ENCODE measurements at places on chromosomes 12 and 14.

- DNase-seq = no peak
These were observed 4.4 kb upstream of the CTDSP2 start for GRCh38 chr12:57850854-57851430.

DNA sequence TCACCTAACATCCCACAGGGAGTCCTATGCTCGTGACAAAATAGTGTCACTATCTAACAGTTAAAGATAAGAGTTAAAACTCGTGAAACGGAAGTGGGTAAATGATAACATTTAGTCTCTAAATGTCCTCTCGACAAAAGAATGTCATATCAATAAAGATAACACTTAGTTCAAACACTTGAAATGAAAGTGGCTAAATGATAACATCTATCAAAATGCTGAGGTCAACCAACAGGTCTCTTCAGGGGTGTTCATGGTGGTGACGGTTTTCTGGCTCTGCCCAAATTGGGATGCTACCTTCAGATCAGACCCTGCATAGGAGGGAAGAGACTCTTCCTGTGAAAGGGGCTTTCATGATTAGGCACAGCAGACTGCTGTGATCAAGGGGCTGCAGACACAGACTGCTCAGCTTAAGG, 22.1 kb downstream of the IL26 start:
- no peak for DNase-seq

GRCh38 chr14:73457041-73457923, 1.1 kb downstream of the NUMB start:
- DNase-seq = peak; percentile 74

GRCh38 chr12:114090211-114090610, 124.1 kb upstream of the RBM19 start:
- no peak for DNase-seq

GRCh38 chr14:104930526-104931303, 6.0 kb downstream of the PLD4 start:
- no peak for DNase-seq

DNA sequence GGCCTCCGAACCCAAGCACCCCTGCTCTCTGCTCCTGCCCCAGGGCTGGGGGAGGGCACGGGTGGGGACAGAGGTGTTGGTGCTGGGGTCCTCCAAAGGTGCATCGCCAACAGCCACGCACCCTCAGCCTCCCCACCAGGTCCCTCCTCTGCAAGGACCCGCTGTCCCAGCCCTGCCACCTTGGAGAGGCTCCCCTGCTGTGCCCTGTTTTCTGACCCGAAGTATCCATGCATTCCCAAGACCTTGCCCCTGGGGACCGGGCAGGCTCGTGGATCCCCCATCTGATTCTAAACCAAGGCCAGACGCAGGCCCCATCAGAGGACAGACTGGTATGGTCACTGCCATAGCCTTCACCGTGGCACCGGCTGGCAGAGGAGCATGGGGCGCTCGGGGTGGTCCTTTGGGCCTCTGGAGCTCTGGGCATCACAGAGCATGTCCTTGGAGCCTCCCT, 22.7 kb upstream of the BEGAIN start:
- no peak for DNase-seq

GRCh38 chr14:106315436-106315835, 789.1 kb downstream of the TMEM121 start:
- DNase-seq = no peak

DNA sequence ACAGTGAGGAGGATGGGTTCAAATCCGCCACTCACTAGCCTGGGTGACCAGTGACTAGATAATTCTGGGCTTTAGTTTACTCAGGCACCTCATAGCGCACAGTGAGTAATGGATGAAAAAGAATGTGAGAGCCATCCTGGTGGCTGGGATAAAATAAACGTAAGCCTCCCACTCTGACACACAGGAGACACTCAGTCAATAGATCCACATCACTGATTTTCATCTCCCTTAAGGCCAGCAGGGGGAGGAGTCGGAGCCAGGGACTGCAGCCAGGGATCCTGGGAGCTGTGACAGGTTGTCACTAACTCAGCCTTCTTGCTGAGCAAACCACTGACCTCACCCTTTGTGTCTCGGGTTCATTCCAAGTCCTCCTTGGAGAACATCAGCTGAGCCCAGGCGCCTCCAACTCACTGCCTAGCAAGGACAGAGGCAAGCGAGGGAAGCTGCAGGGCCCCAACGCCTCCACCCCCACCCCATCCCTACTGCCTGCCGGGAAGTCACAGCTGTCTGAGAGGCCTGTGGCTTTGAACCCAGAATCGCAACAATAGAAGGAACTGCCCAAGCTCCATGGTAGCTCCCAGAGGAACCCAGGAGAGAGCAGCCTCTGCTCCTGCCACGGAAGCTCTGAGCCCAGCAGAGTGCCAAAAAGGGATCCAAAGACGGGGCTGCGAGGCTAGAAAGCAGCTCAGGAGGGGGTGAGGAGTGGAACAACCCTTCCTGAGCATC, 30.7 kb downstream of the PXN start:
- peak; percentile 71 for DNase-seq

DNA sequence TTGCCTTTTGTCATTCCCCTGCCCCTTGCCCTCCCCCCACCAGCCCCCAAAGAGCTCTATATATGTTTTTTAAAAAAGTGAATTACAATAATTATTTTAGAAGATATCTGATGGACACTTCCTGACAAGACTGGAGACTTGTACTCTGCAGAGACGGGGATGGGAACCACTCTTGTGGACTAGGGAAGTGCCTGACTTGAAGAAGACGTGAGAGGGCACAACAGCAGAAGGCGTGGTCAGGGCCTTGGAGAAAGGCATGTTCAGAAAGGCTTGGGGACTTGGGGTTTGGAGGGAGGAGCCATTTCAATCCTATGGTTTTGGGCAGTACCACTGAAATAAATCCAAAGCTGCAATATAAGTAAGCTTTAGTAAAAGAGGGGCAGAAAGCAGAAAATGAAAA, 154.7 kb downstream of the APAF1 start:
- no peak for DNase-seq

DNA sequence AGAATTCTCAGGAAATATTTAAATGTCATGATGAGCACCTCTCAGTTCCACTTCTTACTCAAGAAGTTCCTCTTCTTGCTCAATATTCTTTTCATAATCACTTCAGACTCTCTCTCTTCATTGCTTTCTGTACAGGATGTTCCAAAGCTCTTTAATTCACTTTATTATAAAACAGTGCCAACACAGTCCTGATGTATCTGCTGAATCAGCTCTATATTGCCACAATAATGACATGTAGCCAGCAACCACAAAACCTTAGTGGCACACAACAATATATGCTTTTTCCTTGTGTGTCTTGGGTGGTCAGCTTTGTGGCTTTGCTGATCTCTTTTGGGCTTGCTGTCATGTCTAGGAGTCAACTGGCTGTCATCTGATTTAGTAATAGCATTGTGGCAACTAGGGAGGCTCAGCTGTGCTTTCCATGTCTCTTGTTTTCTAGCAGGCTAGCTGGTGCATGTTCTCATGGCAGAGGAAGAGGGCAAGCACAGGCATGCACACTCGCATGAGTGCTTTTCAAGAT, 52.8 kb upstream of the SLC2A13 start:
- no peak for DNase-seq

DNA sequence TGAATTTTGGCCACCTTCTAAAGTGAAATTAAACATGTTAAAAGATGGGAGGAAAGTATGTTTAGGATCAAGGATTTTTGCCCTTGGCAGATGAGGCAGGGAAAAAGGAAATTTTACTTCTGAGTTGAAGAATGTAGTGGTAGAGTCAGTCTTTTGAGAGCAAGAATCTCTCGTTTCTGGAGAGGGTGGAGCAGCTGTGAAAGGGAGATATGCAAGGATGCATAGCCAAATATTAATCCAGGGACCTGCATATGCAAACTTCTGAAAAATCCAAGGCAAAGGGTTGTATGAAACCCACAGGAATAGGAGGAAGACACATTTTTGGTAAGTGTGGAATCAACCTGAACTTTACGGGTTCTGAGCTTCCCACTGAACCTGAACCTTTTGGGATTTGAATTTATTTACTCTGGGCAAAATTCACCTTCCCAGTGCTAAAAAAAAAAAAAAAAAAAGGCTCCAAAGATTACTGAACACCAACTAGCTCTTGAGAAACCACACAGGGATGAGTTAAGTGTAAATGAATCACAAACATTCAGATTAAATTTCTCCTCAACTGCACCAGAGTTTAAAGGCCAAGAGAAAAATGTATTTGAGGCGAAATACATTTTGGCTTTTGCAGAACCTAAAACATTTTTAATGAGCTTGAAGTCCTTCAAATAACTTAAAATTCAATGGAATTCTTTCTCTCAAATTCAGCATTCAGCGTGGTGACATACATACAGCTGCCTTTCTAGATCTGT, 187.1 kb upstream of the CDKN3 start:
- DNase-seq = no peak

DNA sequence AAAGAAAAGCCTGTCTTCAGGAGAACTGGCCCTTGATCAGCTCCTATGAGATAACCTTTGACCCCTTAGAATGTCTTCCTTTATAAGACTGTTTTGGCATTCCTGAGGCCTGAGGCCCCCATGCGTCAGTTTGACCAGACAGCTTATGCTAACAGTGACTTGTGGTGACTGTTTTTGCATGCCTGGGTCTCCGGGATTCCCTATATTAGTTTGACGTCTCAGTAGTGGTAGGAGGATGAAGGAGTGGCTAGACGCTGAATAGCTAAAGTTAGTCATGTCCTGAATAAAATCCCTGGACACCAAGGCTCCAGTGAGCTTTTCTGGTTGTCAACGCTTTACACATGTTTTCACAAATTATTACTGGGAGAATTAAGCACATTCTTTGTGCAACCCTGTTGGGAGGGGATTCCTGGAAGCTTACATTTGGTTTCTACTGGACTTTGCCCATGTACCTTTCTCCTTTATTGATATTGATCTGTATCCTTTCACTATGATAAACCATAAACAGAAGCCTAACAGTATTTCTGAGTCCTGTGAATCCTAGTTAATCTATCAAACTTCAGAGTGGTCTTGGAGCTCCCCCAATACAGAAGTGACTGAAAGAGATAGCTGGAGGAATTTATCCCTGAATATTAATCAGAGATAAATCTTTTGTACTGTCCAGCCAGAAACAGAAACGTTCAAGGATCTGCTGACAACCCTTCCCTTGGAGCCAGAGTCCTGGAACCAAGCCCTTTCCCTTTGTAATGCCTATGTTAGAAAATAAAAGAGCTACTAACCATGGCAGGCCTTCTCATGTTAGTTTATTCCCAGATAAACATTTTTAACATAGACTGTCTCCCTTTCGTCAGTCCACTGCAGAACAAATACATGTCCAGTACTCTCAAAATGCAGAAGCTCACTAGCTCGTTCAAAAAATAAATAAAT, 479.2 kb downstream of the RPS29 start:
- DNase-seq = no peak

GRCh38 chr12:115035535-115036107, 351.6 kb upstream of the TBX3 start:
- DNase-seq = no peak

GRCh38 chr12:57821474-57822214, 3.1 kb upstream of the AVIL start:
- no peak for DNase-seq

DNA sequence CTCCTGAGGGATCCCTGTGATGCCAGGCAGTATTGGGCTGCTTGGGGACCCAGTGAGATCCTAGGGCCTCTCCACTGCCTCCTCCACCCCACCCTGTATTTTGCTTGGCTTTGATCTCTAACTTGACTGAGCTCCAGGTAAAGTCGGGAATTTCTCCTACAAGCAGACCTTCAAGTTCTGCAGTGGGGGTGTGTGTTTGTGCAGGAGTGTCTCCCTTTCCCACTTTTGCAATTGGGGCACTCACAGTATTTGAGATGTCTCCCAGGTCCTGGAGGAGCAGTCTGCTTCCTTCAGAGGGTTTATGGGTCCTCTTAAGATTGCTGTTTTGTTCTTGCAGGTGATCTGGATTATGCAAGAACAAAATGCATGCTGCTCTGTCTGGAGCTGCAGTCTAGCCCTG, 68.9 kb downstream of the ALG10B start:
- no peak for DNase-seq

DNA sequence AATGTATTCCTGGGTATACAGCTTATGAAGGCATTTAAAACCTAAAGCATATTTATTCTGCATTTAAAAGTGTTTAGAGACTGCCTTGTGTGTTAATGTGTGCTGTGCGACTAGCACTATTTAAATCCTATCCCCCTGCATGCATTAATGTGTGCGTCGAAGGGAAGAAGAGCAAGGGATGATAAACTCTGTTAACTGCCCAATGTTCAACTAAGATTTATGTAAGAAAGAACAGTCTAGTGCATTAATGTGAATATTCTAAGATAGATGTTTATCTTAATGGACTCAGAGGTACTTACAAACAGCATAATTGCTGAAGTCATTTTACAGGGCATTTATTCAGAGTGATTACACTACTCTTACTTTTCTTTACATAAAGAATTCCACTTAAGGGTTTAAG, 424.8 kb downstream of the DIO2 start:
- no peak for DNase-seq

DNA sequence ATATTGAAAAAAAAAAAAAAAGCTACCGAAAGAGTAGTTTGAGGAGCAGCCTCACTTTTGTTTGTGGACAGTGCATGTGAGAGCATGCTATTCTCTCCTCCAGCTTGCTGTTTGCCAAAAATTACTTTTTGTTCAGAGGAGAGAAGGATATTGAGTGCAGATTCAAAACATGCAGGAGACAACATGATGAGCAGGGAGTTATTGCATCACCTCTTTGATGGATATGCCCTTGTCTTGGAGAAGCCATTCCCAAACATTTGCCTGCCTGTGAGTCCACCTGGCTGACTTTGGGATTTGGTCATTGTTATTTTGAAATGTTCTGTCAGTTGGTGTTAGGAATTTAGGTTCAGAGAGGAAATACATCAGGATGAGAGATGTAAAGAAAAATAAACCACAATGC, 2.4 kb downstream of the C12orf75 start:
- DNase-seq = no peak

DNA sequence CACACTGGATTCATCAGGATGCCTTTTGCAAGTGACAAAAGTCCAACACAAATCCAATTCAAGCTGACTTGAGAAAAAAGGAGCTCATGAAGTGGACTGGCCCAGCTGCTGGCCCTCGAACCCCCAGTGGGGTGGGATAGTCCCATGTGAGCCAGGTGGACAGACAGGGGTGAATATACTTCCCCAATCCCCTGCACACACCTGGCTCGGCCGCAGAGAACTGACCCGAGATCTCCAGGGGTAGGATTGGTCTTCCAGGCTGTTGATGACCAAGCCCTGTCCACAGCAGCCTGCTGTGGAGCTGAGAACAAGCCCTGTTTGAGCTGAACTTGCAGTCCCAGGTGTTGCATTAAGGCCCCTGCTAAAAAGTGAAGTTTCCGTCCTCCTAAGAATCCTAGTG, 56.2 kb downstream of the TPCN1 start:
- DNase-seq = no peak
